NCI-H524 (cell line): ENCODE measurements at places on chromosomes 5 and 9.

GRCh38 chr5:117713585-117714198 lies 1139.1 kb upstream of the SEMA6A start:
- no peak for DNase-seq

GRCh38 chr9:71826279-71826678 lies 58.0 kb upstream of the CEMIP2 start:
- no peak for DNase-seq

DNA sequence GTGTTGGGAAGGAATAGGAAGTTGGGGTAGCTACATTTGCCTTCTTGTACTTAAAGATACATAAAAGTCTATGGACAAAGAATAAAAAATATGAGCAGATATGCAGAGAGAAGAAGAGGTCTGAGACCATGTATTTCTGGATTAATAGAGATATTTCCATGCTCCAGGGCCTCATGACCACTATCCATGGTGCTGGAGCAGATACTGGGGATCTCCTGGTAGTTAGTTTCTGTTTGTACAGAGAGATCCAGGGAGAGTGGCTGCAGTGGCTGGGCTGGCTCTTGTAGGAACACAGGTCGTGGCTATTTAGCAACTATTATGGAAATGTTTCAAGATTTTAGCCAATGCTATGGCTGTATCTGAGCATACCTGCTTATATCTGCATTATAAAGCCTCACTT lies 184.2 kb upstream of the TMEM161B start:
- no peak for DNase-seq

GRCh38 chr5:73901043-73901442 lies 275.0 kb downstream of the ARHGEF28 start:
- DNase-seq: no peak

GRCh38 chr5:54120473-54120872 lies 189.9 kb downstream of the ARL15 start:
- DNase-seq: no peak

DNA sequence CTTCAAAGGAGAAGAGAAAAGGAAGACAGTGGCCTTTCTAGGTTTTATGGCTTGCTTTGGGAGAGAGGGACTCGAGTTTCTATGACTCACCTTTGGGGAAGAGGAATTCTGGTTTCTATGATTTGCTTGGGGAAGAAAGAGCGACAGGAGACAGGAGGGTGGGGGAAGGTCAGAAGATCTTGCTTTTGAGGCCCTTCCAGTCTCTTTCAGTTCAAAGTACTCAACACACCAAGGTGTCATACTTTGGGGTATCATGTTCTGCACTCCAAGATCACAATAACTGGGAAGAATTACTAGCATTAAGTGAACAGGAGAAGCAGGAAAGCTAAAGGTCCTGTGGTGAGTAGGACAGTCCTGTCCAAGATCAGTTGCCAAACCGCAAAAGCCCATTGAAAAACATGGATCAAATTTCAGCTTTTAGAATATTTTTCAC lies 324.5 kb downstream of the ARHGEF28 start:
- DNase-seq: no peak

DNA sequence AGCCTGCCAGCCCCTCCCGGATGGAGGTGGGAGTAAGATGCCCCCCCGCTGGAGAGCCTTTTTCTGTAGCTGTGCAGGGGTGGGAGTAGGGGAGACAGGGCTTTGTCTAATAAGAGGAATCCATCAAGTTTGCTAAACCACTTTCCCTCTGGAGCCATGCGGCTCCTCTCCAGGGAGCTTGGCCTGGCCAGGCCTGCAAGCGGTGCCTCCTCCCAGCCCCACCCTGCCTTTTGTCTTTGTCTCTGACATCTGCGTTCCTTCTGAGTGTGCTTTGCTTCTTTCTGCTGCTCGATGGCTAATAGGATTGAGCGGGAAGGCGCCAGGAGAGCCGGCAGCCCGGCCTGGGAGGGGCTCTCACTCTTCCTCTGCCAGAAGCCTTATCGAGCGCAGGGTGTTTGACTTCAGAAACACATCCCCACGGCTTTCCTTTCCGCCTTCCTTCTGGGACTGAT lies 26.7 kb upstream of the FCN1 start:
- DNase-seq: peak; percentile 84

DNA sequence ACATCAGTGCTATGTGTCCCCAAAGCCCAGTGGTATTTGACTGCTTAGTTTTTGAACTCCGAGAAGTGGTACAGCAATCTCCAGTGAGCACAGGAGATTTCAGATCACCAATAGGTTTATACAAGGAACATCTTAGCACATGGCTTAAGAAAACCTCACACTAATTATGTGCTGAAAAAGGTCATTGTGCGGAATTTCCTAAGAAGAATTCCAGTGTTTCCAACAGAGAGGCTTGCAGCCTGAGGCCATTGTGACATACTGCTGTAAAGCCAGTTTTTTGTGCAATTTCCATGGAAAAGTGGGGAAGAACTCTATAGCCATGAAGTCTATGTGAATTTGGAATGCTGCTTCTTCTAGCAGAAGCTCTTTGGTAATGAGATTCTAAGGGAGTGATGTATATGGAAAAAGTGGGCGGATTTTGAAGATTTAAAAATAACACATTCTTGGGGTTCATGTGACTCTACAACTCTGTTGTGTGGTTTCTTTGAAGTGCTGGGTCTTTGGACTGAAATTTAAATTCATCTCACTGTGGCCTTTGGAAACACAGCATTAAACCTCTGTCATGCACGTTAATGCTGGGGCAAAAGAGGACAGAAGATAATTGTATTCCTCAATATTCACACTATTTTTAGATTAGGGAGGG lies 110.5 kb upstream of the CD180 start:
- DNase-seq: no peak

DNA sequence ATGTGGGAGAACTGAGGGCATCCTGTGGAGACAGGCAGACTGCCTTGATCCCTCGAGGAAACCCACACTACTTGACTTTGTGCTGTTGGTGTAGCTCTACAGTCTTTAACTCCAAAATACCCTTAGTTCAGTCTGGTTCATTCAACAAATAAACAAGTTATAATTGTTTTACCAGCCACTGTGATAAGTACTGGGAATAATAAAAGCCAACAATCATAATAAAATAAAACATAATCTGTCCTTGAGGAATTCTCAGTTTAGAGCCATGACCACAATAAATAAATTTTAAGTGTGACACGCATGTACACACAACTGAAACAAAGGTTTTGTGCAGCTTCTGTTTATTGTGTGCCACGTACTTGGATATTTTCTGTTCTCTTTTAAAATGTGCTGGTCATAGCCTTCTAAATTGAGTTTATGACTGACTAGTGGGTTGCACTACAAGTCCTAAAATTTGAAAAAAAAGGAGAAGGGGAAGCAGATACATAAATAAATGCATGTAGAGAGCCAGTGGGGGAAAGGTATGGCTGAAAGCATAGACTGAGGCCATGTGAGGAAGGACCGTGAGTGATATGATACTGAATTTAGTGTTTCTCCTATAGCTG lies 6.2 kb upstream of the SCAMP1 start:
- DNase-seq: no peak

- DNase-seq: no peak
Observed at GRCh38 chr5:43106290-43106638, 14.4 kb upstream of the ZNF131 start.

- no peak for DNase-seq
Observed at GRCh38 chr9:107630156-107630555, 140.6 kb upstream of the KLF4 start.

- no peak for DNase-seq
Observed at GRCh38 chr5:133235696-133236426, 184.0 kb downstream of the HSPA4 start.

DNA sequence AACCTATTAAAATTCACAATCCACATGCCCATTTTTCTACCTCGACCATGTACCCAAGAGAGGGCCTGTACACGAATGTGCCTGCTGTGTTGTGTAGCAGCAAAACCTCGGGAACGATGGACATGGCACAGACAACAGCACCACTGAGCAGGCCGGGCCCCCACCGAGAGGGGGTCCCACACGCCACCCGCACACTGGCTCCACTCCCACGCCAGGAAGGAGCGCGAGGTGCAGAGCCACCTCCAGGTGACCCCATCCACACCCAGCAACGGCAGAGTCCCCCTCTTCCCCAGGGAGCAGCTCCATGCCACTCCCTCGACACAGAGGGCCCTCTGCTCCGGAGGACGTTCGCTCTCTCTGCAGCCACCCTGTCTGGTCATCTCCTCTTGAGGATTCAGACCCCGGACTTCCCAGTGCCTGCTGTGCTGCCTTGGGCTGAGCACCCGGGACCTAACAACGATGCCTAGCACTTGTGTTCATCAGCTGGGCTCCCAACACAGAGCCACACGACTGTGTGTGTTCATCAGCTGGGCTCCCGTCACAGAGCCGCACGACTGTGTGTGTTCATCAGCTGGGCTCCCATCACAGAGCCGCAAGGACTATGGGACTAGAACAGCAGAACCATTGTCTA lies 25.3 kb upstream of the ADAMTS2 start:
- DNase-seq: no peak

GRCh38 chr5:28543473-28544098 lies 1505.2 kb upstream of the CDH9 start:
- no peak for DNase-seq

GRCh38 chr5:113233606-113234005 lies 201.2 kb downstream of the TSSK1B start:
- DNase-seq: peak; percentile 41

DNA sequence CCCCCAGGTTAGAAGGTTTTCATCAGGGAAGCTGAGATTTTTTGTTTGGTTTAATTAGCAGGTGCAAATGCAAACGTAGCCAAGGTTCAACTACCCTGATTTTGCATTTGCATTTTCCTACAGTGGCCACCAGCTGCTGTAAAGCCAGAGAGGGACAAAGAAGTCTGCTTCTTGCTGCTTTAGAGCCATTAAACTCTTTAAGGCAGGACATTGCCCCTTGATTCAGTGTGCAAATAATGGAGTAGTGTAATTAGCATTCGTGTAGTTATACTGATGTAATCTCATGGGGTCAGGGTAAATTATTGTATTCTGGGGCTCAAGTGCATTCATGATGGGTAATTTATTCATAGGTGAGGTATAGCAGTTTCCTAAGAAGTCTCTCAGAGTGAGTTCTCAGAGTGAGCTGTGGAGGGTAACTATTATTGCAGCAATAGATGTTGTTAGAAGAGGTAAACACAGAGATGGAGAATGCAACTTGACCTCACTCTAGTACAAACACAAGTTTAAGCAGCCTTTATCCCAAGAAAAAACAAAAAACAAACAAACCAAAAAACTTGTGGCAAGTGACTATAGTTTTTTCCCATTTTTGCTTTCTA lies 526.5 kb downstream of the KIF4B start:
- DNase-seq: no peak

DNA sequence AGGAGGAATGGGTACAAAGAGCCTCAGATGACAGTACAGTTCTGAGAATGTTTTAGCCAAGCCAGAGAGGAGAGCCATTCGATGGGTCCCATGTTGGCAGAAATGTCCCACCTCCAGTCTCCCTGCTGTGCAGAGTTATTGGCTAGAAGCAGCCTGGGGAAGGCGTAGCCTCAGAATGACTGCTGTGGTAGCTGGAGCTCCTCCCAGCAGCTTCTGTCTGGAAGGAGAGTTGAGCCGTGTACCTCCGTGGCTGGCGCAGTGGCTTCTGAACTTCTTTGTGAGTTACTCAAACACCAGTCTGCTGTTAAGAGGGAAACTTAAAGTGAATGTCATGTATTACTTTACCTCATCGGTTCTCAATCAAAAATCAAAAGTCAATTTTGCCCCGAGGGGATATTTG lies 193.3 kb upstream of the SNX2 start:
- DNase-seq: no peak

GRCh38 chr5:65989158-65989557 lies 62.8 kb downstream of the ERBIN start:
- no peak for DNase-seq

DNA sequence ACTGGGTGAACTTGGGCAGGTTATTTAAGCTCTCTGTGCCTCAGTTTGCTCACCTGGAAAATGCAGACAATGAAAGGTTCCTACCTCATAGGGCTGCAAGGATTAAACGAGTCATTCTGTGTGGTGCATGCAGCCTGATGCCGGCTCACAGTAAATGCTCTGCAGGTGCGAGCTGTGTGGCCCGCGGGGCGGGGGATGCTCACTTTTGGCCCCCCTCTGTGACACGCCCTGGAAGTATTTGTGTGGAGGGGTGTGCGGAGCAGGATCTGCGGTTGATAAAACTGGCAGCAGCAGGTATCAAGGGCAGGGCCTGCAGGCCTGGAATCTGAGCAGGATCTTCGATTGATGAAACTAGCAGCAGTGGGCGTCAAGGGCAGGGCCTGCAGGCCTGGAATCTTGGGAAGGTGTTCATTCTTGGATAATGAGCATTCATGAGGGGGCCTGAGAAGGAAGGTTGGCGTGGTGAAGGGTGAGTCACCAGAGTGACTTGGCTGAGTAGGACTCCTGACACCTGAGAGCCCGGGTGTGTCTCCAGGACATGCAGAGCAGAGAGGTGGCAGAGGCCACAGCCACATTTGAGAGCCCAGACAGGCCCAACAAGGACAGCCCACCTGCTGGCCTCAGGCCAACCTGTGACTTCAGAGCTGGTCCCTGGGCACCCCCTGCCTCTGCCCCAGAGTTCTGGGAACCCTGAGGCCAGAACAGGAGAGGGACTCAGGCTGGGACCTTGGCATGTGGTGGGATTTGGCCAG lies 11.9 kb downstream of the UNC5A start:
- DNase-seq: no peak

DNA sequence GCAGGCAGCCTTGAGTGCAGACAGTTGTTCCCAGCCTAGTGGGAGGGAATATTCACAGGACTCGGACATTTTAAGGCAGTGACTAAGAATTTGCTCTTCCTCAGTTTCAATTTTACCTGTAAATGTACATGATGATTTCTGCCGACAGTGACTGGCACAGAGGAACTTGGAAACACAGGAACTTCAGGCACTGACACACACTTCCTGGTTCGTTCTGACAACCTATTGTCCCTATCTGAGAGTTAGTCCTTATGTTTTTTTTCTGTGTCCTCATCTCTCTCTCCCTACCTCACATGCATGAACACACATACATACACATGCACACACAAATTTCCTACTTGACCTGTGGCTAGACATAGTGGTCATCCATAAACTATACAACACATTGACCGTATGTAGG lies 89.4 kb upstream of the CD180 start:
- no peak for DNase-seq

DNA sequence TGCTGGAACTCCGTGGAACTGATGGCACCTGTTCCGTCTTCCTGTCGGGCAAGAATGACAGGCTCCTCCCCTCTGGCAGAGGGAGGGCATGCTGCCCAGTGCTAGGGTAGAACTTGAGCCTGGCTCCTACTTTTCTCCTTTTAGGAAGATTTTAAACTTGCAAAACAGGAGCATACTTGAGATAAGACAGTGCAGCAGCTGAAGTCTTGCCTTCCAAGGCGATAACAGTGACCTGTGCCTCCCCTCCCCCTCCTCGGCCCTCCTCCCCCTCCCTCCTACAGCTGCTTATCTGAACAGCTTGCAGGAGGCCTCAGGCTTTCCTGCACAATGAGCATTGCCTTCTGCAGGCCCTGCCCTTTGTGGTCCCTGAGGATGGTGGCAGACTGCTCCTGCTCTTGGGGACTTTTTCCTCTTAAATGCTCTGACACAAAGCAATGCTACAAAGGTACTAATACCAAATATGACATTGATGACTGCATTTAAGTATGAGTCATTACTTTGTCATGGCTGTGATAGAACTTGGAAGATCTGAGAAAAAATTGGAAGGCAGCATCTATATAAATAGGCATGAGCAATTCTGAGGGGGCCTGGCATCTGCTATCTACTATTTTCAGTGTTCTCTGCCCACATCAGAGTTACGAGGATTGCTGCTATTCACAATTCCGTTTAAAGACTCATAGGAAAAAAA lies 2.0 kb downstream of the GADD45G start:
- peak; percentile 26 for DNase-seq

- no peak for DNase-seq
Observed at GRCh38 chr5:149682532-149683075, 47.5 kb upstream of the PPARGC1B start.

GRCh38 chr9:1946526-1947283 lies 68.4 kb upstream of the SMARCA2 start:
- DNase-seq: no peak

GRCh38 chr9:77177894-77178794 lies 810 bp downstream of the VPS13A start:
- DNase-seq: no peak
